ENCODE measurements at places on chromosomes 7 and 10.

DNA sequence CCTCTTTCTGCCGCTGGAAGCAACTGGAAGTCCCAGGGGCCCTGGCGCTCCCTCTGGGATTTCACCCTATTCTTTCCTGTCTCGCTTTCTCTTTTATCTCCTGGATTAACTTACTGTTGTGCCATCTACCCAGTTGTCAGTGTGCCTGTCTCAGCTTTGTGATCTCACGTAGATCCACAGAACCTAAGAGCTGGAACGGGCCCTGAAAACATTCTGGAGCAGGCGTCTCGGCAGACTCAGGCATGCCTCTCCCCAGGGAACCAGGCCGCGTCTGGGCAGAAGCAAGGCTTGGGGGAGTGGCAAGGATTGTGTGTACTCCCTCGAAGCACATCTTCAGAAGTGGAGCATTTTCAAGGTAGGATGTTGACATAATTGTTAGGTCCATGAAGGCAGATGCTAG is 87.2 kb downstream of the KCNMA1 start:
- DNase-seq: no peak

- DNase-seq: peak; percentile 85
Observed at GRCh38 chr10:126060261-126060931, 164.0 kb downstream of the FANK1 start.

DNA sequence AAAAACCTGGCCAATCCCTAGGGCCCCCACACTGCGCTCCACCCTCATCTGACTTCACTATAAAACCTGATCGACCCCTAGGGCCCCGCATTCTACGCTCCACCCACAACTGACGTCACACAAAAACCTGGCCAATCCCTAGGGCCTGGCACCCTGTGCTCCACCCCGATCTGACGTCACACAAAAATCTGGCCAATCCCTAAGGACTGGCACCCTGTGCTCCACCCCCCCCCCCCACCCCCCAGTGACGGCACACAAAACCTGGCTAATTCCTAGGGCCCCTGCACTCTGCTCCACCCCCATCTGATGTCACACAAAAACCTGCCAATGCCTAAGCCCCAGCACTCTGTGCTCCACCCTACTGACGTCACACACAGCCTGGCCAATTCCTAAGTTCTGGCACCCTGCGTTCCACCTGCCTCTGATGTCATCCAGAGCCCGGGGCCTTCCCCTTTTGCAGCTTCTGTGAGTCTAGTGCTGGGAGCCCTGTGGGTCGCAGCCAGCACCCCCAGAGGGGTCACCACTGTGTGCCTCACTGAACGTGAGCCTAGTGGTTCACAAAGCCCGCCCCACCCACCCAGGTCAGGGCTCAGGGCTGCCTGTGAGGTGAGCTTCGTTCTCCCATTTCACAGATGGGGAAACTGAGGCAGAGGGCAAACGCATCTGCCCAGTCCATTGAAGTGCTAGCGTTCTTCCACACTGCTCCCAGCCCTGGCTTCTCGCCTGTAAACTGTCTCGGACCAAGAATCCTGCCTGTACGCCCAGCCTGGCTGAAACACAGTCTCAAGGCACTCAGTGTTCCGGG is 40.6 kb downstream of the MICALL2 start:
- peak; percentile 43 for DNase-seq

DNA sequence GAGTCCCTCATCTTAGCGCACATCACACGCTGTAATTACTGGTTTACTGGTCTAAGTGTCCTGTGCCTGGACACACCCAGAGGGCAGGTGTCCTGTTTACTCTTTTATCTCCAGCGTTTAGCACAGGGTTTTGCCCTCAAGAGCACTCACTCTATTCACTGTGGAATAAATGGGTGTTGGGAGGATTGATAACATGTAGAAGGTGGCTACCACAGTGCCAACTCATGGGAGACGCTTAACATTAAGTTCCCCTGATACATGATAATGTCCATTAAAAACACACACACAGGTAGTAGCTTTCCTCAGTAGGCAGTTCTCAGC is 96.1 kb upstream of the EFCAB10 start:
- DNase-seq: no peak

- no peak for DNase-seq
Observed at GRCh38 chr7:152967958-152968357, 208.4 kb downstream of the ACTR3B start.

GRCh38 chr7:4799508-4800268 is 24.3 kb downstream of the AP5Z1 start:
- no peak for DNase-seq

GRCh38 chr7:132553031-132553430 is 23.2 kb downstream of the PLXNA4 start:
- DNase-seq: no peak

DNA sequence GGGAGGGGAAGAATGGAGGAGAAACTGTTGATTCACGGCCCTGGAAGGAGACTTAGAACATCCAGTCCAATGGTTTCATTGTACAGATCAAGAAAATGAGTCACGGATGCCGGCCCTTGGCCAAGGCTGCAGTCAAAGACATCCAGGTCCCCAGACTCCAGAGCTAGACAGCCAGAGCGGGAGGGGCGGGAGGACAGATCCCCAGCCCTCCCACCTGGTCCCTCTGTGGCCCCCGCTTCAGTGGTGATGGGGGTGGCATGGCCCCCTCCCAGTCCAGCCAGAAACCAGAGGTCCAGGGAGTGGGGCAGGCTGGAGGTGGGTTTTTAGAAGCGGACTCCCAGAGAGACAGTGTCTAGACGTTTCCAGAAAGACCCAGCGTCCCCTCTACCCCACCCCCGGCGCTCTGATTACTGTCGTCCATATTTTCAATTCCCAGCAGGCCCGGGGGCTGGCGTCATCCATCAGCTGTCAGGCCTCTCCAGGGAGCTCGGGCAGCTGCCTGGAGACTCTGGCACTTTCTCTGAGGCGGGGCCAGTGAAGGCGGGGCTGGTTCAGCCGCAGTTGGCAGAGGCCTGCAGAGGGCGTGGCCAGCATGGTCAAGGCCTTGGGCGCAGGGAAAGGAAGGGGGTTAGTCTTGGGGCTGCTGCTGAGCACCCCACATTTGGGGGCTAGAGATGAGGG is 8.0 kb upstream of the HSPB1 start:
- DNase-seq: peak; percentile 92

GRCh38 chr10:5396556-5397300 is 7.9 kb downstream of the TUBAL3 start:
- no peak for DNase-seq

GRCh38 chr10:117441812-117442443 is 66.7 kb upstream of the PDZD8 start:
- DNase-seq: peak; percentile 94

- no peak for DNase-seq
Observed at GRCh38 chr7:133827707-133828623, 299.2 kb upstream of the LRGUK start.

DNA sequence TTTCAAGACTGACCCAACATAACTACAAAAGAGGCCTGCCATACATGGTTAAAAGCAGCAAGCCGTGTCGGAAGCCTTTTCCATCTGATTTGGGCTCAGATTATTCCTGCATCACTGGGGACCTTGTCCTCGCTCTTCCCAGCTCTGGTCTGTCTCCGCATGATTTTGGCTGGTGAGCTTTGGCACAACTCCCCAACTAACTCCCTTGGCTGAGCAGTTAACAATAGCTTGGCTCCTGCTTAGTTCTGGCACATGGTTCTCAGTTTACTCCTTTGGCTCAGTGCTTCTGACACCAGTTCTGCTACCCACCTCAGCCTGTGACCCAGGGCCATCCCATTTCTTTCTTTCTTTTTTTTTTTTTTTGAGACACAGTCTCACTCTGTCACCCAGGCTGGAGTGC is 17.0 kb downstream of the AGK start:
- no peak for DNase-seq

DNA sequence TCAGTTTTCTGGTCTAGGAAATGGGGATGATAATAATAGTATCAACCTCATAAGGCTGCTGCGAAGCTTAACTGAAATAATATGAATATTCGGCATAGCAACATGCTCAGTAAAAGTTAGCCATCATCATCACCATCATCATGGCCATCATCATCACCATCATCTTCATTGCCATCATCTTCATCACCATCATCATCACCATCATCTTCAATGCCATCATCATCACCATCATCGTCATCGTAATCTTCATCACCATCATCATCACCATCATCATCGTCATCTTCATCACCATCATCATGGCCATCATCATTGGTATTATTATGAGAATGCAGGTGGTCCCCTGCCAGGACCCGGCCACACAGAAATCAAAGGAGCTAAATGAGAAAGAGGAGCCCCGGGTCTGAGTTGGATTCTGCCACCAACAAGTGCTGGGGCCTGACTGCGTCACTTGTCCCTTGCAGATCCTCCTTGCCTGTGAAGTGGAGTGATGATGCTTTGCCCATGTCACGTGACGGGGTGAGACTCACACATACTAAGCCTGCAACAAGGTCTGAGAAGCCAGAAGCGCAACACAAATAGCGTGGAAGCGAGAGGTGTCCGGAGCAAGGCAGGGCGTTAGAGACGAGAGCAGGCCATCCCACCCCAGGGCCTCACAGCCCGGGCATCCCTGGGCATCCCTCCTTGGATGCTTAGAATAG is 46.1 kb upstream of the EN2 start:
- DNase-seq: no peak

DNA sequence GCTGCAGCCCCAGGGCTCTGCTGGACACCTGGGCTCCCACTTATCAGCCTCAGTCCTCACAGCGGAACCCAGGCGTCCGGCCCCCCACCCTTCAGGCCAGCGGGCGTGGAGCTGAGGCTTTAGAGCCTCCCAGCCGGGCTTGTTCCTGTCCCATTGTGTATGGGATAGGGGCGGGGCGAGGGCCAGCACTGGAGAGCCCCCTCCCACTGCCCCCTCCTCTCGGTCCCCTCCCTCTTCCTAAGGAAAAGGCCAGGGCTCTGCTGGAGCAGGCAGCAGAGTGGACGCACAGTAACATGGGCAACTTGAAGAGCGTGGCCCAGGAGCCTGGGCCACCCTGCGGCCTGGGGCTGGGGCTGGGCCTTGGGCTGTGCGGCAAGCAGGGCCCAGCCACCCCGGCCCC is 2.7 kb downstream of the NOS3 start:
- DNase-seq: no peak

DNA sequence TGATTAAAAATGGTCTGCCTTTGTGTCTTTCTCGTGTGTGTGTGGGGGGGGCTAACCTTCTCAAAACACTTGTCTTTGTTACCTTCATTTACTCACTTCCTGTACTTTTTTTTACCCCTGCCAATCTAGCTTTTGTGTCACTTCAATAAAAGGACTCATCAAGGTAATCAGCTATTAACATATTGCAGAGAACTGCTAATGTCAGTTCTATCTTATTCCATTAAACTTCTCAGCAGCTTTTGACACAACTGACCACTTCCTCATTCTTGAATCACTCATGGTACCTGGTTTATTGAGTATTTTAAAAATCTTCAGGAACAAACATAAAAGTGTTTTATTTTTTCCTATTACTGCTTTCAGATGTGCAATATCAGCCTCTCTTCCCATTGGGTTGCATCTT is 59.8 kb downstream of the SLC25A40 start:
- DNase-seq: no peak

DNA sequence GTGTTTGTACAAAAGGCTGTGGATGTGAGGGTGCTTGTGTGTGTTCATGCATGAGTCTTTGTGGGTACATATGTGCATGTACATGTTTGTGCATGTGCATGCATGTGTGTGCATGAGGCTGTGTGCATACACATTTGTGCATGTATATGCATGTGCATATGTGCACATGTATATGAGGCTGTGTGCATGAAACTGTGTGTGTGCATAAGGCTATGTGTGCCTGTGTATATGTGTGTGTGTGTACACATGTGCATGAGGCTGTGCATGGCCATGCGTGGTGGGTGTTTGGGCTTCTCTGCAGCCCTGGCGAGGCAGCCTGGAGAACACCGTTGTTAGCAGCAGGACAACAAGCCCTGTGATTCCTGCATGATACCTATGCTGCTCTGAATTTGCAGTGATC is 207.7 kb upstream of the ADCY1 start:
- DNase-seq: no peak

DNA sequence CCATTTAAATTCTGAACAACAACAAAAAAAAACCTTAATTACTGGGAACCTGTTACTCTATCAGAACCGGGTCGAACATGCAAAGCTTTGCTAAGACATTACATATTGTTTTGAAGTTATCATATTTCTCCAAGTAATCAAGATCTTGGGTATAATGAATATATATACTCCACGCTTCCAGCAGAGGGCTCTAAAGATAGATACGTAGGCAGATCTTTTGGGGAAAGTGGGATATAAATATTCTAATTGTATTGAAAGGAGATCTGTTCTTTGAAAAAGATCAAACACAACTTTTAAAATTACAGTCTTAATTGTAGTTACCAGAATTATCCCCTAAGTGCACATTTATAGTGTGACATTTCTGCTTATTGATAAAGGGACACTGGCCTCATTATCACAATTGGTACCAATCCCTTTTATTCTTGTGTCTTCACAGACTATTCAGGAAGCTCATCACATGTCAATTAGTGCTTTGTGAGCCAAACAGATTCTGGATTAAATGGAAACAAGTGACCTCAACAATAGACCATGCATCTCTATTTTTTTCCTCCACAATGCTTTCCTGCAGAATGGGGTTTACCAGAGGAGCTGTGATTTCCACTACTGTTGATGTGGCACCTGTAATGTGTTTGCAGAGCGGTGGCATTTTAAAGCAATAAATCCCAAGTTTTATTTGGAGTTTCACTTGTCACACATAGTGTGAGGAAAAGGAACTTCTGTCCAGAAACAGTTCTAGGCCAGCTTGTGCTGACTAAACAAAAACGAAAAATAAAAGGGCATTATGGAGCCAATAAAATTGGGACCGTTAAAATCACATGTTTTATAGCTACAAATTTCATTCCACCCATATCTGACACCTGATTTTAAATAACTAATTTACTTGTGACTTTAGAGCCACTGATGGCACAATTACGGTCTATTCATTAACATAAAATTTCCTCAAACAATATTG is 122.4 kb downstream of the CTTNBP2 start:
- peak; percentile 52 for DNase-seq

DNA sequence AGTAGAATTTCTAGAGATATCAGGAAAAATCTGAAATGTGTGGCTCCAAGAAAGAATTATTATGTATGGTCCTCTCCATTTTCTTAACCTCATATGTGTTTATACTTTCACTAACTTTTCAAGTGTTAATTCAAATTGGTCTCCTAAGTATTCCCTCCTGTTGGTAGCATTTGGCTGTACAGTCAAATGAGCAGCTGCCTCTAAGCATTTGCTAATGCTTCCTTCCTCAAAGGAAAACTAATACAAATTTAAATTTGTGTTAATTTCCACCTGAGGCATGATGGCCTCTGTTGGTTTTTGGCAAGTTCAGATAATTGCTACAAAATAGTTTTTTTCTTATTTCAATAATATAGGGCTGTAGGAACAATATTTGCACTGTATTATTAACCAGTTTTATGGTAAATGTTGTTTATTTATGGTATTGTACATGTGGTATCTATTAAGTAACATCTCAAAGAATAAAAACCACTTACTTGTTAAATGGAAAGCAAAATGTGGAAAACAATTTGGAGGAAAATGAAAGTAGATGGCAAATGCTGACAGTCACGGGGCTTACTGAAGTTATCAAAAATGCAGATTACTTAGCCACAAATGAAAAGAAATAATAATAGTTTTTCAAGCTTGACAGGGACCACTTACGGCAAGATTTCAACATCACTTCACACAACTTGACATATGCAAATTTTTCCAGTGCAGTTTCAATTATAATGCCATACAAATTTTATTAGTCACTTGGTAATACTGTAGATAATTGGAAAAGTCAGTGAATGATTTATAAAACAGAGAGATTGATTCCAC is 299.3 kb upstream of the MEOX2 start:
- DNase-seq: no peak
